GM03348 (cell line): ENCODE measurements at places on chromosomes 11 and 22.
A peak's percentile ranks its signal among the peaks of the same experiment; 100 is the strongest.

GRCh38 chr22:46906326-46907045 is 144.0 kb downstream of the TBC1D22A start:
- no peak for DNase-seq

DNA sequence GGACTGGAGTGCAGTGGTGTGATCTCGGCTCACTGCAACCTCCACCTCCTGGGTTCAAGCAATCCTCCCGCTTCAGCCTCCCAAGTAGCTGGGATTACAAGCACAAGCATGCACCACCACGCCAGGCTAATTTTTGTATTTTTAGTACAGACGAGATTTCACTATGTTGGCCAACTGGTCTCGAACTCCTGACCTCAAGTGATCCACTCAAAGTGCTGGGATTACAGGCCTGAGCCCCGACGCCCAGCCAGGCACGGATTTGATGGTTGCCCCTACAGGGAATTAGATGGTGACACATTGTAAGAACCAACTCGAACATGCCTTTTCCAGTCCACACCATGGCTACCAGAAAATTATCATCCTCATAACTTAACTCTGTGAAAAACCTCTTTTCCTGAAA is 26.8 kb upstream of the RTL6 start:
- DNase-seq, result no peak

GRCh38 chr11:111957663-111958444 is 20.7 kb downstream of the DIXDC1 start:
- DNase-seq, result no peak

GRCh38 chr11:57473285-57473841 is 13.0 kb downstream of the RTN4RL2 start:
- no peak for DNase-seq

DNA sequence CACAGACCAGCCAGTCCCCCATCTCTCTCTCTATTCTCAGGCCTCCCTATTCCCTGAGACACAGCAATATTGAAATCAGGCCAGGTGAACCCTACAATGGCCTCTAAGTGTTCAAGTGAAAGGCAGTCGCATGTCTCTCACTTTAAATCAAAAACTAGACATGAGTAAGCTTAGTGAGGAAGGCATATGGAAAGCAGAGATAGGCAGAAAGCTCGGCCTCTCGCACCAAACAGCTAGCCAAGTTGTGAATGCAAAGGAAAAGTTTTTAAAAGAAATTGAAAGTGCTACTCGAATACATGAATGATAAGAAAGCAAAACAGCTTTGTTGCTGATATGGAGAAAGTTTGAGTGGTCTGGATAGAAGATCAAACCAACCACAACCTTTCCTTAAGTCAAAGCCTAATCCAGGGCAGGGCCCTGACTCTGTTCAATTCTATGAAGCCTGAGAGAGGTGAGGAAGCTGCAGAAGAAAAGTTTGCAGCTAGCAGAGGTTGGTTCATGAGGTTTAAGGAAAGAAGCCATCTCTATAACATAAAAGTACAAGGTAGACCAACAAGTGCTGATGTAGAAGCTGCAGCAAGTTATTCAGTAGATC is 19.8 kb upstream of the MPZL2 start:
- DNase-seq, result no peak

DNA sequence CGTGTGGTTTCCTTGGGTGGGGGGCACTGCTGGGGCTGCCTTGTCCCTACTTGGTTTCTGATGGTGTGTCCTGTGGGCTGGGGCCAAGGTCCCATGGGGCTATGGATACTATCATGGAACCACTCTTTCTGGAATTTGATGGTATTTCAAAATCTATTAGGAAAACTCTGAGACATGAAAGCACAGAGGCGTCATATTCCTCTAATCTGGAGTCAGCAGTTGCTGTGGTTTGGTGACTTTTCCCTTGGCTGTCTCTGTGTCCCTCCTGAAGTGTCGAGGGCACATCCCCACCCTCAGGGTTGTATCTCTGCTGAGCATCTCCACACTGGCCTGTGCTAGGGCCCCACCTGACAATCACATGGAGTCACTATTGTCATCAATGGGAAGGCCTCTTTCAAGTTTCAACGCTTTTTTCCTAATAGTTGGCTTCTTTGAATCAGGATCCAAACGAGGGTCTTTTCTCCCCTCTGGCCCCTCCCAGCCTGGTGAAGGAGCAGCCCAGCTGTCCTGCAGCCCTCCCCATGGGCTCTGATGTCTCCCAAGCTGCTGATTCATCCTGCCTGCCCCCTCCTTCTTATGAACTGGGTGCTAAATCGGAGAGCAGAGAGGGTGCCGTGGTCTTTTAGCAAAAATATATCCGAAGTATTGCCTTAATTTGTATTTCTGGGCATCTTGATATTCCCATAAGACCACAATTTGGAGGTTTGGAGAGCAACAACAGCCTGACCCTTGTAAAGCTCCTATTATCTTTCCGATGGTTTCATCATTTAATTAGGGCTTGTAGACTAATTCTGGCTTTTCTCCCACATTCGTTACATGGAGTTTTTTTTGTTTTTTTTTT is 38.5 kb downstream of the MED15 start:
- no peak for DNase-seq

DNA sequence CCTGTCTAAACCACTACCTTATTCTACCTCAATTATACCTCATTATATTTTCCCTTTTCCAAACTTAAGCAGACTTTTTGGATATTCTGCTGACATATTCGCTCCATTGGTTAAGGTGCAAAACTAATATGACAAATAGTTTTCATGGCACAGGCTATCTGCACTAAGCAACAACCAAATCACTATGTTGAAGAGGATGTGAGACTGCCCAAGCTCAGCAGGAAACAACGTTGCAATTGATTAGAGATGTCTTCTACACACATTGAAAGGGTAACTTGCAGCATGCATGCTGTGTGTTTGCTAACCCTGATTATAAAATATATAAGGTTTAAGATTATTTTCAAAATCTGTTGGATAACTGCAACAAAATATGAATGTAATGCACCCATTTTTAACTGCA is 61.6 kb downstream of the STK33 start:
- no peak for DNase-seq

DNA sequence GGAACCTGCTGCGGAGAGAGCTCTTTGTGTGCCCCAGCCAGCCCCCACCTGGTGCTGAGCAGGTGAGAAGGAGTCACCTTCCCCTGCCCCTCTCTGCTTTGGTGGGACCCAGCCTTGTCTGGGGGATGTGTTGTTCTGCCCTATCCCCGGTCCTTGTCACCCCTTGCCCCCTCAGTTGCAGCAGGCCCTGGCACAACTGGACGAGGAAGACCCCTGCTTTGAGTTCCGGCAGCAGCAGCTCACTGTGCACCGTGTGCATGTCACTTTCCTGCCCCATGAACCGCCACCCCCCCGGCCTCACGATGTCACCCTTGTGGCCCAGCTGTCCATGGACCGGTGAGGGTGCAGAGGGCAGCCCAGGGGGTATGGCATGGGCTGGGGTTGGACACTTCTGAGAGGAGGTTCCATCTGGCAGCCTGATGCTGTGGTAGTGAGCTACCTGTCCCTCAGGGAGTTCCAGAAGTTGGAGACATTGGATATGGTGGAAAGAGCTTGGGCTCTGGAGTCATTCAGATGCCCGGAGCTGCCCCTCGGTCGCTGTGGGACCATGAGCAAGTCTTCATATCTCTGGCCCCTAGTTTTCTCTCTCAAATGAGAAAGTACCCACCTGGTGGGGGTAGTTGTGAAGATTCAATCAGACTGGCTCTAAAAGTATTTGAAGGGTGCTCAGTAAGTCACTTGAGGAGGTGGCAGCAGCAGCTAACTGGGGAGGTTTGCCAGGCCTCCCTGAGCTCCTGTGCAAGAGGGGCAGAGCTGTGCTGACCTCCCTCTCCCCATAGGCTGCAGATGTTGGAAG is 4.3 kb downstream of the LARGE2 start:
- no peak for DNase-seq

- DNase-seq, result no peak
Observed at GRCh38 chr11:123282597-123282996, 87.5 kb upstream of the CLMP start.

DNA sequence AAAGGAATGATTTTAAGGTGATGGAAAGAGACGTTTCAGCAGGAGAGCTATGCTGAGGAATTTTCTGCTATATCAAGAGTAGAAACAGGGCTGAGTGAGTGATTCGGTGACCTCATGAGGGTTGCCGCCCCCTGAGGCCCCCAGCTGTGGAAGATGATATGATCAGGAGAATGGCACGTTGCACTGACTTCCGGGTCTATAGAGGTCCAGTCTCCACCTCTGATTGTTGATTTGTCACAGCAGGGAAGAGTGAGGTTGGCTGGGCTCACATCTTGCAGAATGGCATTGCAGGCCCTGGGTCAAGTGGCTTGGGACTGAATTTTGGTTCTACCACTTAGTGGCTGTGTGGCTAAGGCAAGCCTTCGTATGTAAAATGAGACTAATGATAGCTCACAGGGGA is 205.1 kb downstream of the SNX19 start:
- DNase-seq, result no peak

DNA sequence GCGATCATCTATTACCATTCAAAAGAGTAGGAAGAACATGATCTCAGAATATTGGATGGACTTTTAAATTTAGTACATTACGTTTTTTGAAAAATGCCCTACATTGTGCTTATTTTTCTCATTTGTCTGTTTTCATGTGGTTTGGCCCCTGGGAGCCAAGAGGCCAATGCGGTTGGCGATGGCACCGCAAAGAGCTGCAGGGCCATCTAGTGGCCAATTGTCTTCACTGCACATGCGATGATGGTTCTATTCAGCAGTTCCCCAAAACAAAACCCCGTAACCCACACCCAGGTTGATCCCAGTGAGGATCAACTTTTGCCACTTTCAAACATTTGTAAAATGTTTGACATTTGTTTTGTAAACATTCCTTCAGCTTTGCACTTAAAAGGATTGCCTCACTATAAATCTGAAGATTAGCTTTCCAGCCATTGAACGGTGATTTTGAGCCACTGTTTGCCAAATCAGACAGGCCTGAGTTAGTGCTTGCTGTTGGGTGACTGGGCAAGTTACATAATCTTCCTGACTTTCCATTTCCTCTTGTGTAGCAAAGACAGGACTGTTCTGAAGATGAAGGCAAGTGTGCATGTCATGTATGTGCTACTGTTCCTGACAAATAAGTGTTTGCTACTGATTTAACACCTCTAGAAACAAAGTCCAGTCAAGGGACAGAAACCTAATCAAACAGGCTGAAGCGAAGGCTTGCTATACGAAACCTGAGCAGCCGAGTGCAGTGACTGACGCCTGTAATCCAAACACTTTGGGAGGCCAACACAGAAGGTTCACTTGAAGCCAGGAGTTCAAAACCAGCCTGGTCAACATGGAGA is 29.2 kb upstream of the XBP1 start:
- peak; percentile 89 for DNase-seq

DNA sequence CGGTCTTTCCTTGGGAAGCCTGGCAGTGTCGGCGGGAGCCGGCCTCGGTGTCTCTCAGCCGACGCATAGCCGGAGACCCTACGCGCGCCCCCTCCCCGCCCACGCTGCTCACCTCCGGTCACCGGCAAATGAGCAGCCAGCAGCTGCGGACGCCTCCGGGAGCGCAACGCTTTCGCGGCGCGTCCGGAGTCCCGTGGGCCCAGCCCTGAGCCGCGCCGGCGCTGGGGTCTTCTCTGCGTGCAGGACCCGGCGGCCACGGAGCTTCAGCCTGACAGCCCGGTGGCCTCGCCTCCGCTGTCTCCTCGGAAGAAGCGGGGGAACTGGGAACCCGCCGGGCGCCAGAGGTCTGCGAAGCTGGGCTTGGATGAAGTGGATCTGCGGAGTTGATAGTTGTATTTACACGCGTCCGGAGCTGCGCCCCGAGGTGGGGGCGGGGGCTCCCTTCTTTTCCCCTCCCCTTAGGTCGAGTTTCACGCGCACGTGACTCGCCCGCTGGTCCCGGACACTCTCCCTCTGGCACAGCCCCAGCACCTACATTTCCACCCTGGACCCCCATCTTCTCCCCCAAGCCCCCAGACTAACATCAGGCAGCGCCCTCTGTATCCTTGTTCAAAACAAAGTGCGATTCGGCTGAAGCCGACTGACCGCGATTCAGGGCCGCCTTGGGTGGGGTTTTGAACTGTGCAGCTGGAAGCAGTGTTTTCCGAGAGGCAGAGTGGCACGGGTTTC is at the start of gene SLC43A1:
Gene SLC43A1 (minus strand): TSS at position 371 of the 729 bp plus-strand sequence. CDS start 1,591 bp downstream, outside the sequence.
- DNase-seq, result peak; percentile 90

DNA sequence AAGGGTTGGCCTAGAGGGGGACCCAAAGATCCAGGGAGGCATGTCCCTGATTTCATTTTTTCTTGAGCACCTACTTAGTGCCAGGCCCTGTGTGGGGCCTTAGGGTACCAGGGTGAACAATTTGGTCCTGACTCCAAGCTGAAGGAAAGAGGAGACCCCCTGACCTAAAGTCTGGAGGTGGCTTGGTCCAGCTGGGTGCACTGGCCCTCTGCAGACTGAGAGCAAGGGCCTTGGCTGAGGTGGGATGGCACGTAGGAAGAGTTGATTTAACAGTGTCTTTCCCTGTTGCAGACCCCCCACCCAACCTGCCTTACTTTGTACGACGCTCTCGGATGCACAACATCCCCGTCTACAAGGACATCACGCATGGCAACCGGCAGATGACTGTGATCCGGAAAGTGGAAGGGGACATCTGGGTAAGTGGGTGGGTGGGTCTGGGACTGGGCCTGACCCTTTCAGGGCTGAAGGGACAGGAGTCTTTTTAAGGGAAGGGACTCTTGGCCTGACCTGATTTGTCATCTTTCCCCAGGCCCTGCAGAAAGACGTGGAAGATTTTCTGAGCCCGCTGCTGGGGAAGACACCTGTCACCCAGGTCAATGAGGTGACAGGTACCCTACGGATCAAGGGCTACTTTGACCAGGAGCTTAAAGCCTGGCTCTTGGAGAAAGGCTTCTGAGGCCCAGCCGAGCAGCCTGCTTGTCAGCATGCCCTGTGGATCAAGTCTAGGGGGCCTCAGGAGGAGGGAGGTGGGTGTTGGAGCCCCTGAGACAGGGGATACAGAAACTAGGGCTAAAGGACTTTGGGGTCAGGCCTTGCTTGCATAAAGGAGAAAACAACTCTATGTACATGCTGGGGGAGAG is 3.3 kb downstream of the MRPL49 start:
- no peak for DNase-seq

GRCh38 chr11:21988477-21988876 is 204.4 kb upstream of the ANO5 start:
- no peak for DNase-seq

- DNase-seq, result no peak
Observed at GRCh38 chr11:124074554-124074953, 33.4 kb upstream of the OR10G7 start.

- DNase-seq, result no peak
Observed at GRCh38 chr11:131690776-131691175, 320.4 kb downstream of the NTM start.

- DNase-seq, result no peak
Observed at GRCh38 chr22:38228326-38228872, 26.6 kb downstream of the MAFF start.

DNA sequence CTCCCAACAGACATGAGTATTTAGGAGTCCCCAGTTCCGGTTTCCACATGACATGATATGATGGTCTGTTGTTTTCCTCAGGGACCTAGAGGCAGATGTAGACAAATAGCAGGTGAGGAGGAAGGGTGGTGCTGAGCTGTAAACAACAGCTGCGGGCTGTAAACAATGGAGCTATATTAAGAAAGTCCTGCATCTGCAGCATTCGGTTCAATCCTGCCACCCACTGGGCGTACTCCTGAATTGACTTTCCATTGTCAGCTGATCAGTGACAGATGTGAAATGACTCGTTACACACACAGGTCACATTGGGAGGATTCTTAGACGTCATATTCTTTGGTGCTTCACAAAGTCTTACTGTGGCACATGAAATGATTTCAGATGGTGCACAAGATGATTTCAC is 26.8 kb upstream of the RAG1 start:
- peak; percentile 64 for DNase-seq

GRCh38 chr11:128825050-128825784 is 41.9 kb downstream of the KCNJ1 start:
- DNase-seq, result no peak

GRCh38 chr11:27444801-27445215 is 27.8 kb downstream of the LGR4 start:
- no peak for DNase-seq

- no peak for DNase-seq
Observed at GRCh38 chr11:32162906-32163305, 72.0 kb downstream of the RCN1 start.
